ENCODE measurements at places on chromosomes 2 and 18.

DNA sequence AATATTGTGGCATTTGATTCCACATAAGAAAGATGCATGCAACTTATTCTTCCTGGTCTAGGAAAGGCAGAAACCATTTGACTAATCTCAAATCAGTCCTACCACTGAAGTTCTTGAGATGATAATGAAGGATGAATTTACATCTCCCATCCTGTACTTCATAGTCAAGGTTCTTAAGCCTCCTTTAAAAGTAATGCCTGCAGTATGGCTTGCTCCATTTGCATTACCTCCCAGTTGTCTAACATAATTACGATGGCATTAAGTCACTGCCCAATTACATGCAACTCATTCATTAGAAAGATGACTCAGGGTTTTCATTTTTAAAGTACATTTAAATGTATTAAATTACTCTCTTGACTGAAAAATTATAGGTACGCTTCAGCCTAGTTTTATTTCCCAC lies 32.2 kb downstream of the THADA start:
- DNase-seq = no peak

GRCh38 chr2:165008730-165009315 lies 53.5 kb upstream of the SLC38A11 start:
- no peak for DNase-seq

GRCh38 chr2:38064801-38065501 lies 11.0 kb downstream of the CYP1B1 start:
- DNase-seq = no peak

DNA sequence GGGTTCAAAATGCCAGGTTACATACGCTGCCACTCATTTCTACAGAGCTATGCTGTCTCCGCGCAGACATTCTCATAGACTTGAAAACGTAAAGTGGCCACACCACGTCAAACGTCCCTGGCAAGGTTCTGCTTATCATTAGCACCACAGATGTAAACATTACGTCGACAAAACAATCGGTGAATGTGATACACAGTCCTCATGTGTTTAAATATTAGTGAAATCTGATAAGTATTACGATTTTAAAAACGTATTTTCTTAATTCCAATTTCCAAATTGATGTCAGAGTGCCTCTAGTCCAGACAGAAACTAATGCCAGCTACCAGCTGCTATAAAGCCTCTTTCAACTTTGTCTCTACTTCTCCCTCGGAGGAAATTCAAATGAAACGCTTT lies 1.2 kb downstream of the STK17B start:
- DNase-seq = no peak

DNA sequence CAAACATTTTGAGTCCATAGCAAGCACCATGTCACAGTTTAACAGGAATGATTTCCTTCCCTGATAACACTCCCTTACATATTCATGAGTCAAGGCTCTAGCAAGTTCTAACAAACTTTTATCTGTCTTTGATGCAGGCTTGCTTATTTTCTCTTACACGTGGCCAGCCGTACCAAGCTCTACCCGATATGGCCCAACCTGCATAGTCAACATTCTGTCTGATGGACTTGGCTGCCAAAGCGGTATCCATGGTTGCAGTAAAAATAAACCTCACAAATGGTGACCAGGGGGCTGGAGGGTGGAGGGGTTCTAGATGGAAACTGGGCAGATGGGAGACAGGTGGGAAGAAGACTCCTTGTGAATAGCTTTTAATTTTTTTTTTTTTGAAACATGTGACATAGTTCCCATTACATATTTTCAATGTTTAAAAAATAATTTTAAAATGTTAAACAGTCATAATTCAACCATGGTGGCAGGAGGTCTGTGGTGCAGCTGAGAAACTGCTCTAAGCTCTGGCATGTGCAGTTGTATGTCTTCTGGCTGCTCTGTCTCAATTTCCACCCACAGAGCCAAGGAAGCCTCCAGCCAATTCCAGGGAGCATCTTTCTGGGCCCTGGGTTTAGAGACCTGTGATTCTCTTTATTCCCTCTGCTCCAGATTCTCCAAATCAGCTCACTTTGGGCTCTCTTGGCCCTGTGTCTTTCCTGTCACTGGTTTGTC lies 20.7 kb upstream of the CXCR1 start:
- DNase-seq = peak; percentile 80

DNA sequence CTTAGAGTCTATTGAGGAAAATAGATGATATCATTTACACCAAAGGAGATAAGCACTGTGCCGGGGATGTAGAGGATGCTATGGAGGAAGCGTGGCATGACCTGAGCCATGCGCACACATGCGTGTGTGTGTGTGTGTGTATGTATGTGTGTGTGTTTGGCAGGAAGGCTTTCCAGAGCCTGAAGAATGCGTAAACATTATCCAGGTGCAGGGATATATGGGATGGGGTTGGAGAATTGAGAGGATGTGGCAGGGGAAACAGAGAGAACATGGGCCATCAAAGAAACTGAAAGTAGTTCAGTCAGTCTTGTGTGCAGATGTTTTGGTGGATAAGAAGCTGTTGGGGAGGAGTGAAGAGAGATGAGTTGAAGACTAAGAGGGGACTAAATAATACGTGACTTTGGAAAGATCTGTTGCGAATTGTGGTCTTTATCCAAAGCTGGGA lies 9.3 kb upstream of the STAT1 start:
- no peak for DNase-seq

DNA sequence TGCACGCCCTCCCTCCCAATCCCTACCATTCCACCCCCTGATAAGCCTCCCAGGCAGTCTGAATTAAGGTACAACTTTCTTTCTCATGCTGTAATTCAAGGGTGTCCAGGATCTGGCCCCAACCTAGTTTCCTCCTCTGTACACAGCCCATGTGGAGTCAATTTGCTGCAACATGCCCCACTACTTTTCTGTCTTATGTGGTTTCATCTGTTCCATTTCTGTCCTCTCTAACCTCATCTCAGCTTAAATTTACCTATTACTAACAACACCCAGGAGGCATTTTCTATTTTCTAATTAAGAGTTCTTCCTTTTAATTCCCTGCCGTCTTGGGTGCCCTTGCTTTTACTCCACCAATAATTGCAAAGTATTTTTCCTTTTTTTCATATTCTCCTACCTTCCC lies 10.0 kb downstream of the PPP4R1 start:
- no peak for DNase-seq

DNA sequence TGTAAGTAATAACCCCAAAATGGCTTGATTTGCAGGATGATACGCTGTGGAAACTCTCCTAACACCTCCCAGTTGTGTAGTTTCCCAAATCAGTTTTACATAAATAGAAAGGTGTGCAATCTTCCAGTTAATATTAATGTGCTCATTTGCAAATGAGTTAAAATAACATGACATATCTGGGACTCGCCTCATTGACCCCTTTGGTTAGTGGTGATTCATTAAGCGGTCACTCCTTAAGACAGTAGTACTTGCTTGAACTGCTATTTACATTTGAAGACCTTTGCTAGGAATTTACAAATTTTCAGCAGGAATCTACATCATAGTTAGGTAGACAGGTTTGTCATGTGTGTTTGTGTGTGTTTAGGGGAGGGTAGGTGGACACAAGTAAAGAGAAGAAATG lies 1367.7 kb upstream of the CELF4 start:
- no peak for DNase-seq

- DNase-seq = no peak
Observed at GRCh38 chr2:234006501-234006900, 44.0 kb upstream of the SPP2 start.

DNA sequence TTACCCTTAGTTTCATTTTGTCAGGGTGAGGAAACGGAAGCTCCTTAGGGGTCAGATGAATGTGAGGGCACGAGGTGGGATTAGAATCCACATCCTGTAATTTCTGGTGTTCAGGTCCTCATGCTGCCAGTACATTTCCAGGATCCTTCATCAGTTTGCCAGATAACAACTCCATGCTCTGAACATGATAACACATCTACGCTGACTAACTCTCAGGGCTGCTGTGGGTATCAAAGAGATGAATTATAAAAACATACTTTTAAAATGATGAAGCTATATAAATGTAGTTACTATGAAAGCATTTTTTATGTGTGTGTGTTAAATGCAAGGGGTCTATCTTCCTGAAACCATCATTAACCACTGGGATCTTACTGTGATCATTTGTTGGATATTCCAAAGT lies 325.9 kb downstream of the SLC8A1 start:
- no peak for DNase-seq

DNA sequence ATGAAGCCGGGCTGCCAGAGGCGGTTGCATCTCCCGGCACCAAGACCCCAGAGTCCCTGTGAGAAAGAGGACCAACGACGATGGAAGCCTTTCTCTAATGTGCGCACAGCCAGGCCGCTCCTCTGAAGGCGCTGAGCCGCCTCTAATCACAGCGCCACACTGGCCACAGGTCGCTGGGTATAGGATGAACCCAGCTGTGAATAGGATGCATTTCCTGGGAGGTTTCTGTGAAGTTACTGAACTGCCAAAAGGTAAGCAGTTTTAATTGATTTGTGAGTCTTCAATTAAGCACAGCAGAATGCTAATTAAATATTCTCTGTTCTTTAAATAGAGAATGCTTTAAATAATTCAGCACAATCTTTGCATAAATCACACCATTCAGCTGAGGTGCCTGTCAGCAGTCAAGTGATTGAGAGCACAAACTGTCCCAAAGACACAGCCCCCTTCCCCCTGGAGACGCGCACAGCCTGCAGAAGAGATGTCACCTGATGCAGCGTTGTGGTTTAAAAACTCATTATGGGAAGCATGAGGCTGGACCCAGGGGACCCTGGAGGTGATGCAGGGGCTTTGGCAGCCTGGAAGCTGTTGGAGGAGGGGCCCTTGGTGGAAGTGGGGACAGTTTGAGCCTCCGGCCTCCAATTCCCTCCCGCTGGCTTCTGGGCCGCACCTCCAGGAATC lies 98.1 kb downstream of the RTP5 start:
- no peak for DNase-seq

DNA sequence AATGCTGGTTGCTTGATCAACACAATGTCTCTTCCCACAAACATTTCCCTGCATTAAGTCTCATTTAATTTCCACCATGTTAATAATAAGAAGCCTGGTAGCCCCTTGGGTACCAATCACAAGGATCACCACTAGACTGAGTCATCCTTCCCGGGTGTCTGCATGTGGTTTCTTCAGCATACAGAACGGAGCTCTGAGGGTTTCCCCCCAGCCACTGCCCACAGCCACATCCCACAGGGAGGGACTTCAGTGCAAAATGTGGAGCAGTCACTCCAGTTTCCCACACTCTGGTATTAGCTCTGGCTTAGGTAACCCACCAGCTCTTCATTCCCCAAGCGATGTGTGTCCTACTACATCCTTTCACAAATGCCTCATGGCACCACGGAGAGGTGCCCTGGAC lies 42.7 kb upstream of the POLE4 start:
- no peak for DNase-seq

Data from left hindlimb (tissue), 1 donor.